Astrocyte of the cerebellum (primary cell): ENCODE measurements at places on chromosomes 13 and 19.
A peak's percentile ranks its signal among the peaks of the same experiment; 100 is the strongest.

GRCh38 chr13:114077933-114078325, 54.5 kb downstream of the RASA3 start:
- DNase-seq: peak; percentile 72

DNA sequence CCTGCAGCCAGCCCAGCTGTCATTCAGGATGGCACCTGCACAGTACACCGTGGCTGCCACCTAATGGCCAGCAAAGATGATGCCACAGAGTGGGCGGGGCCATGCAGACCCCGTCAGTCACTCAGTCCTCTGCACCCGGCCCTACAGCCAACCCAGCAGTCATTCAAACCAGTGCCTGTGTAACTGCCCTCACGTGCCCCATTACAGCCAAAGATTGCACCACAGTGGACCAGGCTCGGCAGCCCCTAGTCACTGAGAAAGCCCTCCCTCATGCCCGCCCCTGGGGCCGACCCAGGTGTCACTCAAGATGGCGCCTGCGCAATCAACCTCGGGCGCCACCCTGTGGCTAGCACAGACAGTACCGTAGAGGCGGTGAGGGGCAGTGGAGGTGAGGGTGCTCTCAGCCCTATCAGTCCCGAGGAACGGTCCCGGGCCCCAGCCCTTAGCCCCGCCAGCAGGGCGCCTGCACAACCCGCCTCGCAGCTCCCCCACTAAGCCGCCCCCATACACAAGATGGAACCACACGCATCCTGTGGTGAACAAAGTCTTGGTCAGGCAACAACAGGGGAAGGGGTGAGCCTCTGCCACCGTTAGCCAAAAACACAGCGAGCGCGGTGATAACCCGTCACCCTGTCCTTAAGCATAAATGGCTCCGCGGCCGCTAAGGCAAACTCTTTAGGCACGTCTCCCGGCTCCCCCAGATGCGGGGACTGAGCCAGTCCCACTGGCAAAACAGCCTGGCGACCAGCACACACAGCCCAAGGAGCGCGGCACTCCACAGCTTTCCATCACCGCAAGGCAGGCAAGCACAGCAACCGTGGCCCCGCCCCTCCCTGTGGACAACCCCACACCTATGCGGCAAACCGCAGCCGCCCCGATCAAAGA, 2.3 kb downstream of the PEG3 start:
- no peak for DNase-seq

DNA sequence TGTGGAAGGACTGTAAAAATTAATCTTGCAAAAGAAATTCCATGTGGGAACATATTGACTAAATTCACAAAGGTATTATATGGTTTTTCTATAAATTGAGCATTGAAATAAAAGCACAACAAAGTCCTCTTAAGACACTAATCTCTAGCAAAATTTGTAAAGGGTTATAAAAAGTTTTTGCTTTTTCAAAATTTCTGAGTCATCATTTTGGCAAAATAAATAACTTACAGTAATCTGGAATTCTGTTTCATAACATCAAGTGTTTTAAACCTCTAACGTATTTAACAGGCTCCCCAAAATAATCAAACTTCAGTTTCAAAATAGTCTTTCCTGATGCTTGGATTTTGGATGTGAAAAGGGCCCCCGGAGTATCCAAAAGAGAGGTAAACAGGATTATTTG, 26.0 kb downstream of the MED4 start:
- DNase-seq: no peak

DNA sequence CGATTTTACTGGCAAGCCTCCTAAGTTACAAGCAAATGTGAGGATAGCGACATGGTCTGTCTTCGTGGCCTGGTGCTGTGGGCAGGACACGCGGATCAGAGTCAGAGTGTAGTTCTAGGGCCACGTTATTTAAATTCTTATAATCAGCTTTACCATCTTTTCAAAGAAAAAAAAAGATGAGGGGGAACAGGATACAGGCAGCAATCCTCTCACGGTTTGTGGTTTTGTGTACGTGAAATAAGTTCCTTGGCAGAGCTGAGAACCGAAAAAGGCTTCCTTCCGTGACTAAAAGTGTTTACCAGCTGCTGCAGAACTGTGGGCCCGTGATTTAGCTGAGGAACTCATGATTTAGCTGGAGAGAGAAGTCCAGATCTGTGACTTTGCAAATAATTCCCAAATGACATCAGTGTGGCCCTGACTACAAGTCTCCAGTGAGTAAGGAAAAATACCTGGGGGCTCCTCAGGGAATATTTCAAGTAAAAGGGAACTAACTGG, 27.2 kb downstream of the RCBTB2 start:
- no peak for DNase-seq

DNA sequence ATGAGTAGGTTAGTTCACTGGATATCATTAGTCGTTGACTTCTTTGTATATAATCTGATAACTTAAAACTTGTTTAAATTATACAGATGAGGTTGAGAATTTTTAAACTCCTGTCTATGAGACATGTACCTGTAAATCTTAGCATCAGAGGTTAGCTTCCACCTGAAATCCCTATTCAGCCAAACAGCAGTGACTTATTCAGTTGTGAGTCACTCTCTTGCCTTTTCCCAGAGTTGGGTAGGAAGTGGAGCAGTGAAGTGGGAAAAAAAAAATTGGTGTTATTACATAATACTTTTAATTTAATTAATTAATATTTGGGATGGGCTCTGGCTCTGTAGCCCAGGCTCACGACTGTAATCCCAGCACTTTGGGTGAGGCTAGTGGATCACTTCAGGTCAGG, 32.9 kb downstream of the ZNF701 start:
- DNase-seq: no peak

DNA sequence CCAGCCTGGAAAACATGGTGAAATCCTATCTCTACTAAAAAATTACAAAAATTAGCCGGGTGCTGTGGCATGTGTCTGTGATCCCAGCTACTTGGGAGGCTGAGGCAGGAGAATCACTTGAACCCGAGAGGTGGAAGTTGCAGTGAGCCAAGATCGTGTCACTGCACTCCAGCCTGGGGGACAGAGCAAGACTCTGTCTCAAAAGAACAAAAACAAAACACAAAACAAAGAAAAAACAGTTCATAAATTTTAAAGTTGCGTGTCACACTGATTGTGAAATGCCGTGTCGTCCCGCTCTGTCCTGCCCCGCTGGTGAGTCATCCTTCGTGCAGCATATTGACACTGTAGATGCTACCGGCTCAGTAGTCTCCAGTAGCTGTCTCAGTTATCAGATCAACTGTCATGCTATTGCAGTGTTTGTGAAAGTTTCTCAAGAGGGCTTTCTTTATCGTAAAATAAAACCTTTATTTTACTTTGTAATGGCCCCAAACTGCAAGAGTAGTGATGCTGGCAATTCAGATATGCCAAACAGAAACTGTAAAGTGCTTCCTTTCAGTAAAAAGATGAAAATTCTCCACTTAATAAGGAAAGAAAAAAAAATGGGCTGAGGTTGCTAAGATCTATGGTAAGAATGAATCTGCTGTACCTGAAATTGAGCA, 36.4 kb upstream of the IGFL1 start:
- DNase-seq: no peak

GRCh38 chr13:24512197-24512907, at the start of gene PARP4:
Gene PARP4, minus strand, starts transcription at chr13:24512778. Its CDS starts 9,002 bp downstream, at chr13:24503776.
- peak; percentile 57 for DNase-seq

- DNase-seq: no peak
Measured at GRCh38 chr13:48817166-48817802, 158.4 kb upstream of the FNDC3A start.
